Stimulated activated CD4-positive, alpha-beta T cell treated with anti-CD3 and anti-CD28 coated beads, Interleukin-4, amount 100 ng/mL, for 1 hour (primary cell): ENCODE measurements at places on chromosomes 12 and 14.

- DNase-seq: peak; percentile 83
Observed at GRCh38 chr12:12716793-12717585, at the start of gene CDKN1B. Gene CDKN1B, plus strand, starts transcription at chr12:12717368. Its CDS starts 472 bp downstream, at chr12:12717840.

DNA sequence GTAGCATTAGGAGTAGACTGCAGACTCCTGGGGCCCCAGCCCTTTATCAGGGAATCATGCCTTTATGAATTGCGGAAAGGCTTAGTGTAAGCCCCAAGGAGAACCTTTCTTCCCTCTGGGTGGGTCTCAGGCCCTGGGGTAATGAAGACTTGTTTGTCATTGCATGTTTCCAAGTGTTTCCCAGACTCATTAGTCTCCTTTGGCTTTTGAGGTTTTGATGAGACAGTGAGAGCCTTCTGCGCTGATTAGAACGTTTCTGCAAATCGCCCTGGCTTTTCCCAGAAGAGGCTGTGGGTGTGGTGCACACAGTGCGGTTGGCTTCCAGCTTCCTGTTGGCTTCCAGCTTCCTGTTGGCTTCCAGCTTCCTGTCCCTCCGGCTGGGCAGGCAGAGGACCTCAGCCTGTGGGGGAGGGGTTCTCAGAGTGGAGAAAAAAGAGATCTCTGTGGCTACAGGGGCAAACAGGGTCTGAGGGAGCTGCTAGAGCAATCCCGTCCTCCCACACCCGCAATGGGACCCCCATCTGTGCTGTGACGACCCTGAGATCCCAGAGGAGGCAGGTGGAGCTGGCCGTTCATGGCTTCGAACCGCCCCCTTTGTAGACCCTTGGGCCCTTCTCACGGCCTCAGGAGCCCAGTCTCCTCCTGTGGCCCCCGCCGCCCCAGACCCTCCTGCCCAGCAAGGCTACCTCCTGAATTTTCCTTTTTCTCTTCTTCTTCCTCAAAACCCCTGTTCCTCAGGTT, 42.1 kb downstream of the GPR68 start:
- no peak for DNase-seq

- no peak for DNase-seq
Observed at GRCh38 chr14:68105816-68106215, 286.2 kb downstream of the RAD51B start.

- DNase-seq: peak; percentile 60
Observed at GRCh38 chr12:116066381-116067230, 210.9 kb downstream of the MED13L start.

DNA sequence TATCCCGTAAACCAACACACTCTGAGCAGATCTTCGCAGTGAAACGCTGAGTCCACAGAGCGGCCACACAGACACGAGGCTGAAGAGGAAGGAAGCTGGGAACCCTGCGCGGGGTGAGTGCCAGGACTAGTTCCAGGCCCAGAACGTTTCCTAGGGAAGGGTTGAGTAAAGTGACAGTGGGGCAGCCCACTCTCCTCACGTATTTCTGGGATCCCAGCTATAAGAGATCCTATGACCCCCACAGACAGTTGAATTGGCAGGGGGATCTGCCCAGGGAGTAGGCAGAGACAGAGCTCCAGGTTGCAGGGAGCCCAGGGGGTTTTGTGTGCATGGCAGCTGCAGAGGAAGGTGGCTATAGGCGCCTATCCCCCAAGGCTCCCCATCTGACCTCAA, 51.1 kb downstream of the GTF2A1 start:
- no peak for DNase-seq

GRCh38 chr12:96434107-96434506, 33.9 kb upstream of the CDK17 start:
- DNase-seq: peak; percentile 38

GRCh38 chr12:106255952-106256351, 8.1 kb upstream of the CKAP4 start:
- DNase-seq: no peak

DNA sequence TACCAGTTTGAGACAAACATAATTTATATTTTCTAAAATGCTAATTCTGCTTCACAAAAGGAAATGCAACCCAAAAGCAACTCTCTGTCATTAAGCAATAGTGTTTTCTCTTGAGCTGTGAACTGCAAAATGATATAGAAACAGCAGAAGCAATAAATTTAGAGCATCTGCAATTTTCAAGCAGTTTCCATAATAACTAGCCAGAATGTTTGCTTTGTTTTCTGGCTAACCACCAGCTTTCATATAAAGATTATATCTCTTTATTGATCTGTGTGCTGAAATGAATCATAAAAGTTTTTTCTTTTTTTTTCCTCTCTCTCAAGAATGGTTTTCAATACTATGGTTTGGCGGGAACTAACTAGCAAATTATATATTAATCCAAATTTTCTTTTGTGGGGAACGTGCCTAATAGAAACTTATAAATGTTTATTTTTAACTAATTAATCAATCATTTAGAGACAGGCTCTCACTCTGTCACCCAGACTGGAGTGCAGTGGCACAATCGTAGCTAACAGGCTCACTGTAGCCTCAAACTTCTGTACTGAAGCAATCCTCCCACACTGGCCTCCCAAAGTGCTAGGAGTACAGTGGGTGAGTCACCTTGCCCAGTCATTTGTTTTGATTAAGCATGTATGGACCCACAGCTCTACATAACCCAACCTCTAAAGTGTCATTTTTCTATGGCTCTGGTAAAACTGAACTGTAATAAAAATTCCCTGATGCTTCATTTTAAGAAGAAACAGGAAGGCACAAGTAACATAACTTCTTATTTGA, 830.1 kb upstream of the MGAT4C start:
- DNase-seq: no peak

DNA sequence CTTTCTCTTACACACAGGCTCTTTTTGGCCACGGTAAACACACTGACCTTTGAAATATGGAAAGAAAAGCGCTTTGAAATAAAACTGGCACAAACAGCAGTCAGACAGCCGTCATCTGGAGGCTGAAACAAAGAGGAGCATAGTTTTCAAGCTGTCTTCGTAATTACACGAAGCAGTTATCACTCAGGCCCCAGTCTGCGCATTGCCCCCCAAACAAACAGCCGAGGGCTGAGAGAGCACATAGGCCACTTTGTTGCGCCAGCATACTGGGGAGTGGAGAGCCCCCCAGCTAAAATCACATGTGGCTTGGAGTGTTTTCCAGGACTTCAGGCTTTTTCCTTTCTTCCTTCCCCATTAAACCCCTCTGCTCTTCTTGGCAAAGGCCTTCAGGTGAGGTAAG, 142.9 kb upstream of the BTG1 start:
- no peak for DNase-seq

- no peak for DNase-seq
Observed at GRCh38 chr12:59040043-59040442, 119.7 kb upstream of the LRIG3 start.

DNA sequence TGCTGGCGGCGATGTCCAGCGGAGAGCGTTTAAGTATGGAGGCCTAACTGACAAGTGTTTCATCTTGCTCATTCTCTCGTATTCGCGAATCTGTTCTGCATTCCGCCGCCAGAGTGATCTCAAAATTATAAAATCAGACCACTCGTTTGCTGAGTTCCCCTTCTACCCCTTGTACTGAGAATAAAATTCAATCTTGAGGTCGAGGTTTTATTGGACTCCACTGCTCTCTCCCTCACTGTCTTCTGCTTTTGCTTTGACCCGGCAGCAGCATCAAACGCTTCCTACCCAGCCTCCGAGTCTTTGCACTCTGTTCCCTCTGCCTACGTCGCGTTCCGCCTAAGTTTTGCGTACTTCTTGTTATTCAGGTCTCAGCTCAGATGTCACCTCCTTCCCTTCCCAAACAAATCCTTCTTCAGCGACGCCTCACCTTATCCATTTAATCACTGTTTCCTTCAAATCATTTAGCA, 462 bp downstream of the KNTC1 start:
- DNase-seq: peak; percentile 40

DNA sequence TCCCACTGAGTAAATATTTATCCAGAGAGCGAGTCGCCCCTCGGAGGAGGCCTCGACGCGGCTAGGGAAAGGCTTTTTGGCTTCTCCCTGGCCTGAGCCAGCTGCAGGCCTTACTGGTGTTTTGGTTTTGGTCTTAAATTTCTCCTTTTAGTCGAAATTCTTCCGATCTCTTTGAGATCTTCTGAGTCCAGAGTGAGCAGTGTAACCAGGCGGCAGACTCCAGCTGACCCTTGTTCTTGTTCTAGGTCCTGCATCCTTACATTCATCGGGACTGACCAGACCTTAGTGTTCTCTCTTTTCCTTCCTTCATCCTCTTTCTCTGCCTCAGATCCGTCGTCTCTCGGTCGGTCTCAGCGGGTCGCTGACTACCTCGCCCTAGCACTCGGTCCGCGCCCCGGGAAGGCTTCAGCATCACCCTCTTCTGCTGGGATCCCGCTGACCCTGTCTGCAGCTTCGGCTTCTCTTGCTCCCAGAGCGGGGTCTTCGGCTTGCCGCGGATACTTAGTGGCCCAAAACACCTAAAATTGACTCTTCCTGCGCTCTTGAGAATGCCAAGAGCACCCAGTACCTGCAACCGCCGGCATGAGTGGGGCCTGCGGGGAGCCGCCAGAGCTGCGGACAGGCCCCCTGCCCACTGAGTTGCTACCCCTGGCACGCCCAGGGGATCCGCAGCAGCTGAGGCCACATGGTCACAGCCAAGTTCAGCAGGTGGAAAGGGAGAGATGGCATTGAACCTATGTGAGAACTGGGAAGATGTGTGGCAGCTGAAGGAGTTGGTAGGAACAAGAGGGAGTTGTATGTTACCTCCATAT, 2.4 kb upstream of the PAX9 start:
- DNase-seq: no peak

GRCh38 chr14:105197211-105197641, 16.1 kb upstream of the NUDT14 start:
- DNase-seq: no peak

DNA sequence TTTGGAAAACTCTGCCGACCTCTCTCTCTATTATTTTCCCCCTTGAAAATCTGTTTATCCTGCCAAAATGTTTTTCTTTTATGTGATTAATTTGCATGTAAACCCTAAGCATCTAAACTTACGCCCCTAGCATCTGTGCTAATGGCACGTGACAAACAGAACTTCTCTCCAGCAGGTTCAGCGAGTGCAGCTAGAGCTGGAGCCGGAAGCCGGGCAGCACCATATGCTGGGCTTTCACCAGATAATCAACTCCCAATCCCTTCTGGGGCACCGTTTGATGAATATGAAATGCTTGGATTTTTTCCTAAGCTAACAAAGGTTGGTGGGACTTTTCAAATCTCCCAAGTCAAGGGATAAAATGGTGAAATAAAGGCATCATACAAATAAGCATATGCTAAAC, 667.5 kb upstream of the TMEM132C start:
- no peak for DNase-seq

GRCh38 chr14:68247676-68248268, 428.2 kb downstream of the RAD51B start:
- DNase-seq: no peak

DNA sequence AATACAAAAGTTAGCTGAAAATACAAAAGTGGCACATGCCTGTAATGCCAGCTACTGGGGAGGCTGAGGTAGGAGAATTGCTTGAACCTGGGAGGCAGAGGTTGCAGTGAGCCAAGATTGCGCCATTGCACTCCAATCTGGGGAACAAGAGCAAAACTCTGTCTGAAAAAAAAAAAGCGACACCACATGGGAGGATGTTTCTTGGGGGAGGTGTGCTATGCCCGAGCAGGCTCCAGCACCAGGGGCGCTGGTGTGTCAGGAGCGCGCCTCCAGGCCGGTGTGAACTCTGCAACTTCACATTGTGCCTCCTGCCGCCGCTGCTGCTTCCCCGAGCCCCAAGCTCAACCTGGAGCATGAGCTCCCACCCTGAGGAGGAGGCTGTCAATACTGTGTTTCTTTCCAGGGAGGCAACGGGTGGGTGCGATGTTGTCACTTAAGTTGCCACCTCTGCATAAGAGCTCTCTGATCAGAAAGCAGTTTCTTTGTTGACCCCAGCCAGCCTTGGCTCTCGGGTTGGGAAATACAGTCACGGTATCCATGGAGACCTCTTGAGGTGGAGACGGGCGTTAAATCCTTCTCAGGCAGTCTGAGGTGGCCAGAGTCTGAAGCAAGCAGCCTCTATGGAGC, 18.9 kb downstream of the DEGS2 start:
- no peak for DNase-seq

DNA sequence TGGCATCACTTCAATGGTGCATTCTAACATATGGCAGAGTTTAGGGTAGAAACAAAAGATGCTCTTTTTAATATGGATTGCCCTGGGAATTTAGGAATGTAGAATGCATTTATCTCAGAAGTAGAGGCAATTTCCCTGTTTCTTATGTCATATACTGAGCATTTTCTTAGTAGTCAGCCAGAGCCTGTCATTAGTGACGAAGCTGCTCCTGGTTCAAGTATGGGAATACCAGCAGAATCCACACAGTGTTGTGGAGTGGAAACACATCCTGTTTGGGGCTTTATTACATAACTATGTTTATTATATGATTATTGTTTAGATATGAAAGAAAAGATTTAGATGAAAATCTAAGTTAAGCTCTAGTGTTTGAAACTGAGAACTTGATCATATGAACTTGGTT, 12.2 kb downstream of the CIPC start:
- no peak for DNase-seq

- no peak for DNase-seq
Observed at GRCh38 chr12:50032515-50032853, 7.2 kb upstream of the RACGAP1 start.

DNA sequence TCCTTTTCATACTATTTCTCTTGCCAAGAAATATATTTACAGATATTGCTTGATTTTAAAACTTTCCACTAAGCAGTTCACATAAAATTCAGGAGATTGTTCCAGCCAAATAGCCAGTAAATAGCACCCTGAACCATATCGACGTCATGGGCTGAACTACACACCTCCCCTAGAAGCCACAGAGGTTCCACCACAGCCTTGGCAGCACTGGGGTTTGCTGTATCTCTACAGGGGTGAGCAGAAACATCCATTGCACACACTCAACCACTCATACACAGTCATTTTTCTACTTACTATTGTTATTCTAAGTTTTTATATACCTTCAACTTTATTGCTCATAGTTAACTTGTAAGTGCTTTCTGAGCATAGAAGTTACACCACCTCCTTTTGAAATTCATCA, 8.1 kb upstream of the EIF2S3B start:
- no peak for DNase-seq
